Activated naive CD4-positive, alpha-beta T cell (primary cell): ENCODE measurements at places on chromosomes 7 and 10.

DNA sequence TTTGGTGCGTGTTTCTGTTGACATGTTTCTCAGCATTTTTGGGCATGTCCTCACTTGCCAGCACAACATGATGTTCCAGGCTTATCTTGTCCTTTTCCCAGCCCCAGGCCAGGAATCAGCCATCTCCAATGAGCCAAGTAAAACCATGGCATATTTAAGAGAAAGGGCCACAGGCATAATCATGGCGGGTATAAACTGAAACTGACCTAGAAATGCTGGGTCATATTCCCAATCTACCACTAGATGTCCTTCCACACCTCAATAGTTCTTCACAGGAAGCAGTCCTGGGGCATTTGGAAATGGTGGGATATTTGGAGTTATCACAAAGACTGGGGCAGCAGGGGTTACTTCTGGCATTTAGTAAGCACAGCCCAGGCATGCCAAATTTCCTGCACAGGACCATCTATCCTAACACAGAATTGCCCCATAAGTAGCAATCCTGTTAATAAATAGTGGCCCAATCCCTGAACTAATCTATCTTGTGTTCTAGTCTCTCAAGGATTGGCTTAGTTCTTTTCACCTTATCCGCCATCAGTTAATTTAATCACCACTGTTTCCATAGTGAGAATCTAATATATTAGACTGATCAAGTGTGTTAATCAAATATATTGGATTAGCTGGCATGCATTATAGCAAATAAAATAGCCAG is 101.6 kb downstream of the NPSR1 start:
- no peak for DNase-seq

DNA sequence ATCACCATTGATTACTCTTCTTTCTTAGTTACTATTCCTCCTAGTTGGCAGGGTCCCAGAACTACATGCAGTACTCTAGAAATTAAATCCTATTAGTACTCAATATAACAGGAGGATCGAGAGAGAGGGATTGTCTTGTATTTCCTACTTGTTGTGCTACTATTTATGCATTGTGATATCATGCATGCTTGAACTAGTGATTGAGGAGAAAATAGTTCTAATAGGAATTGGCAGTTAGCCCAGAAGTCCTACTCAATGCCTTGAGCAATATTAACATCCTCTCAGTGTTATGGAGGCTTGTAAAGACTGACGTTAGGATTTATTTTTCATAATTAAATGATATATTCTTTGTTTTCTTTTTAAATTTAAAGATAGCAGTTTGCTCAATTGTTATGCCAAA is 67.4 kb downstream of the FOXP2 start:
- DNase-seq: no peak

- DNase-seq: no peak
Measured at GRCh38 chr10:122494173-122494820, 32.9 kb downstream of the HTRA1 start.

DNA sequence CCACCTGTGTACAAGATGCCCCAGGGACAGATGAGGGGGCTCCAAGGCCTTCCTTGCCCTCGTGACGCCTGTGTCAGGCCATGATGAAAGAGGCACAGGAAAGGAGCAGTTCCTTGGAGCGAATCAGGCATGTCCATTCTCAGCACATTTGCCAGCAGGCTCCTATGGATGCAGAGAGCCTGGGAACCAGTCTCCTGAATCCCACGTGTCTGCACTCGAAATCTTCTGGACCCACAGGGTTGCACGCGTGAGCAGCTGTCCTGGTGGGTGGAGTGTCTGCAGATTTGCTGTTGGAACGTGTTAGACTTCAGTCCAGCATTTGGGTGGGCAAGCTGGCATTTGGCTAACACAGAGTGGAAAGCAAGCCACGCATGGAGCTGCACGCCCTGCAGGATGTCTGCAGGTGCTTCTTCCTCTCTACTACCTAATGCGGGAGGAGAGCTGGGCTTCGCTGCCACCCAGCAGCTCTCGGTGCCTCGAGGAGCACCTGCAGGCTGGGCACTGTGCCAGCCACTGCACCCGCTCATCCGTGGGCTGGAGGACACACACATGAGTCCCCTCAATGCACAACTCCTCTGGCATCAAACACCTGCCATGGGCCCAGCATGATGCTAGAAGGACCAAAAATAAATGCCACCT is 140.7 kb downstream of the PAXIP1 start:
- no peak for DNase-seq
